Inflammatory macrophage treated with lipopolysaccharide for 1 hour (primary cell): ENCODE measurements at places on chromosomes 2 and 18.

GRCh38 chr18:961644-962355 is 57.1 kb downstream of the ADCYAP1 start:
- DNase-seq, result peak; percentile 72

DNA sequence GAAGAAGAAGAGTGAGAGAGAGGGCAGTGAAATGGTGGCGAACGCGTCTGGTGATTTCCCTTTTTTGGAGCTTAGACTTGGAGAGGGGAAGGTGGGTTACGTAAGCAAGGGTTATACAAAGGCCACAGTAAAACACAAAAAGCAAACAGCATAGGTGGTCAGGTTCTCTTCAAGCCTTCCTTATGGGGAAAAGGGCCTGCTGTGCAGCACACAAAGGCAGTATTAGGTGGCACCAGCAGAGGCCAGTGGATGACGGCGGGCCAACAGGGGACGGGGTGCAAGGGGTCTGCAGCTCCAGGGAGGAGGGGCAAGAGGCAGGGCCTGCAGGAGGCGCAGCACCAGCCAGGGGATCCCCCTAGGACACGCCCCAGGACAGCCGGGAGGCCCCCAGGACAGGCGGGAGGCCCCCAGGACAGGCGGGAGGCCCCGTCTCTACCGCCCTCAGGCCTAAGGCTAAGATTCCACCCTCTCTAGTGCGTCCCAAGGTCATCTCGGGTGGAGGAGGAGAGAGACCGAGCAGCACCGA is 32.6 kb upstream of the NPC1 start:
- DNase-seq, result peak; percentile 65

DNA sequence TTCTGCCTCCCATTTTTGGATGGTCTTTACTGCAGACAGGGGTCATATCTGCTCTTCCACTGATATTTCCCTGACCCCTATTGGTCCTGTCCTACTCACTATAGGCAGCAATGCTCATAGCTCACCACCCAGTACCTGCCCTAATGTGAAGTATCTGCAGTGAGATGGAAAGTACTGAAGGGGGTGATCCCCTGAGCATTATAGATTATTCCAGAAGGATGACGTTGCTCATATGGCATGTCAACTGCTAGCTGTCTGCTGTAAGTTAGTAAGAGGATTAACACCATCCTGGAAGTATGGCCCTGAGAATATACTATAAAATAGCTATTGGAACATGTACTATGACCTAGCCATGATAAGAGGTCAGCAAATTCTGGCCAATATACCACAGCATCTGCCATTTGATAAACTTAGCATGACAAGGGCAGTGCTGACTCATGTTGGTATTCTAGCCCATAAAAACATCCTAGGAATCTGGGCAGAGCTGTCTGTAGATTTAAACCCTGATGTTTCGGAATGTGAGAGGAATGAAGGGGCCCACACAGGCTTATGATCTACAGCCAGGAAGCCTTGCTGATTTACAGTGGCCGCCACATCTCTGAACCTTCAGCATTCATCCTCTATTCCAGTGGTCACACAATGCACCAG is 451.4 kb downstream of the TNS1 start:
- no peak for DNase-seq

- no peak for DNase-seq
Observed at GRCh38 chr18:70037431-70038061, 89.9 kb upstream of the CD226 start.

- DNase-seq, result no peak
Observed at GRCh38 chr2:238710787-238711186, 137.1 kb upstream of the TWIST2 start.

GRCh38 chr18:48459465-48459864 is 50.3 kb upstream of the ZBTB7C start:
- peak; percentile 73 for DNase-seq

- DNase-seq, result peak; percentile 29
Observed at GRCh38 chr2:105325389-105325963, 4.1 kb downstream of the TGFBRAP1 start.

GRCh38 chr2:20667151-20667530 is 197 bp downstream of the GDF7 start:
- peak; percentile 9 for DNase-seq

GRCh38 chr2:225033440-225034318 is 8.6 kb downstream of the DOCK10 start:
- DNase-seq, result no peak

- no peak for DNase-seq
Observed at GRCh38 chr18:40929399-40929798, 1025.6 kb upstream of the PIK3C3 start.

DNA sequence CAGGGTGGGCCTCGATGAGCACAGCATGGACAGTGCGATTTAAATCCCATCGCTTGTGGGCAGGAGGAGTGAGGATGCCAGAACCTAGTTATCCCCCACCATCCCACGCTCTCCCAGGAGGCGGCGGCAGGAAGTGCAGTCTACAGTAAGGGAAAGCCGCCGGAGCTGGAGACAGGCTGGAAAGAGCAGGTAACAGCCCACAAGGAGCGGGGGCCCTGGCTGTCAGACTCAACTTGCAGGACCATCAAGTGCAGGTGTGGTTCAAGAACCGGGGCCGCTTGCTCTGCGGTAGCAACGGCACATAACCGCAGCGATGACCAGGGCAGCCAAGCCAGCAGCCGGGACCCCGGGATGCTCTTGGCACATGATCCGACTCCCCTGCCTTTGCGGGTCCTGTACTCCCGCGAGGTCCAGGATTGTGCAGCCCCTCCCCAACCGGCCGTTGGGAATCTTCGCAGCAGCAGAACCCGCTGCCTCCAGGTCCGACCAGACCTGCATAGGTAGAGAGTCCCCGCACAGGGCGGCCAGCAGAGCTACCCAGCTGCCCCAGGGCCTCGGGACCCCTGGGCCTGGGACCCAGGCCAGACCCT is 82.1 kb downstream of the BIN1 start:
- no peak for DNase-seq

DNA sequence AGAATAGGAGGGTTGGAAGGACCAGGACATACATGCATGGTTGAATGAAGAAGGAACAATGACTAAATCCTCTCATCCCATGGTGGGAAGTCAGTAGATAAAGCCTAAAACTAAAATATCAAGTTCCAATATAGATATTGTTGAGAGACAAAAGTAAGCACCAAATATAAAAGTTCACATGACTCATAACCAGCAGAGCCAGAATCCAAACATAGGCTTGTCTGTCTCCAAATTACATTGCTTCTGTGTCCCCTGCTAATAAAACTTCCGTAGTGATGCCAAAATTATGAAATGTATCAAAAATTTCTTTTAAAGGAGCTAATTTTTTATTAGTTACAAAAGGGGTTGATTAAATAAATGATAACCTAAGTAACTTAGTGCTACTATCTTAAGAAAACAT is 19.7 kb downstream of the CHST9 start:
- no peak for DNase-seq

- no peak for DNase-seq
Observed at GRCh38 chr18:23716516-23716915, 27.3 kb downstream of the LAMA3 start.

- DNase-seq, result peak; percentile 71
Observed at GRCh38 chr18:3623769-3624545, 174.0 kb downstream of the TGIF1 start.

GRCh38 chr2:12727641-12728040 is 10.9 kb downstream of the TRIB2 start:
- DNase-seq, result no peak

DNA sequence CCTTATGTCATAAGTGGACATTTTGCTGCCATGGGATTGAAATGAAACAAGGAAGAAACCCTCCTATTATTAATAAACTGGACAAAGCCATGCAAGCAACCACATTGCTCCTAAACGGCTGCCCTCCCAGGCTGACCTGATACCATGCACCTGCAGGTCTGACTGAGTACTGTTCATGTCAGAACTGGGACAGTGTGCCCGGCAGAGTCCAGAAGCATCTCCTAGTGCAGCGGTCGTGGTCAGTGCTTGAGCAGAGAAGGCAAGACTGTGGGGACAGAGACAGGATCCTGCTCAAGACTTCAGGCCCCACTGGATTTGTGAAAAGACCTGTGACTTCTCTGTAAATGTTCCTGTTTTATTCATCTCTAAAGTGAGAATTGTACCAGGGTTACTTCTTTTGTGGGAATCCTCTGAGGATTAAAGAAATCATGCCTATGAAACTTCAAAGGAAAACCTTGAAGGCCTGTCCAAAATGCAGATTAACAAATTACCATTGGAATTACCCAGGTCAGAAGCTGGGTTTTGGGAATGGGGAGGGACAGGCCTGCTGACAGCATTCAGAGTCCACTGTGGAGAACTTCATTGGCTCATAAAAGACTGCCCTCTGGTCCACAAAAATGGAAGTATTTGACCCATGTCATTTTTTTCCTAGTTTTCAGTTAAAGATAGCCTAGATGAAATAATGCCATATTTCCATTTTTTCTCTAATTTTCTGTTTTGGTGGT is 13.9 kb downstream of the RNF144A start:
- no peak for DNase-seq

GRCh38 chr2:142926445-142926844 is 49.0 kb downstream of the KYNU start:
- DNase-seq, result no peak

GRCh38 chr2:168998609-168999211 is 32.4 kb downstream of the ABCB11 start:
- no peak for DNase-seq

- no peak for DNase-seq
Observed at GRCh38 chr2:240454106-240454901, 18.8 kb downstream of the GPC1 start.

GRCh38 chr2:172065111-172065510 is 20.2 kb upstream of the DLX1 start:
- peak; percentile 82 for DNase-seq

- no peak for DNase-seq
Observed at GRCh38 chr18:69872661-69873060, 75.0 kb downstream of the CD226 start.

DNA sequence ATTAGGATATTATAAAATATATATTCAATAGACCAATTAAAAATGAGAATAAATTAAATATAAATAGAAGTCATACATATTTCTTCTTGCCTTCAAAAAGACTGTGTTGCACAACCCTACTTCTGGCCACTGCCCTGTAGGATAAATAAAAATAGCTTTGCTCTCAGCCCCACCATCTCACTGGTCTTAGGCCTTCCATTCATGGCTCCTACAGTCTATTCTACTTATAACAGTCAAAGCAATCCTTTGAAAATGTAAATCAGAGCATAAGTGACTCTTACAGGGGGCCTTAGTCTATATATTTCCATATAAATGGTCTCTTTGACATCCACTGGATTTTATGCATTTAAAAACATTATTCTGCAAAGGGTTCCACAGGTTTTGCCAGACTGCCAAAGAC is 72.9 kb downstream of the KLF7 start:
- DNase-seq, result no peak

- DNase-seq, result no peak
Observed at GRCh38 chr2:8752385-8752784, 70.5 kb downstream of the ID2 start.

GRCh38 chr2:240437861-240438809 is 2.7 kb downstream of the GPC1 start:
- peak; percentile 19 for DNase-seq

DNA sequence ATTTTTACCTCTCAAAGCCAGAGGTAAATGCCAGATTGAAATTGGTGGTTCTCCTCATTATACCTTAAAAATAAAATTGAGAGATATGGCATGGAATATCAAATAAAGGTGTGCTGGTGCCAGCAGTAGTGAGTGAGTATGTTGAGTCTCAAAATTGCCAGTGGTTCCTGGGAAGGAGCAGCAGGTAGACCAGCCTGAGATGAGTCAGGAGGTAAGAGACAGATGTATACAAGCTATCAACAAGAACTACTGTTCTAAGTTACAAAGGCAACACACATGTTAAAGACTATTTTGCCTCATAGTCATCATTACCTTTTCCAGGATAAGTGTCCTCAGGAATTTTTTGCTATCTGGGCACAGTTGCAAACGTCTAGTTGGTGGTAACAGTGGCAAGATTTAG is 1.3 kb upstream of the UPP2 start:
- DNase-seq, result no peak

DNA sequence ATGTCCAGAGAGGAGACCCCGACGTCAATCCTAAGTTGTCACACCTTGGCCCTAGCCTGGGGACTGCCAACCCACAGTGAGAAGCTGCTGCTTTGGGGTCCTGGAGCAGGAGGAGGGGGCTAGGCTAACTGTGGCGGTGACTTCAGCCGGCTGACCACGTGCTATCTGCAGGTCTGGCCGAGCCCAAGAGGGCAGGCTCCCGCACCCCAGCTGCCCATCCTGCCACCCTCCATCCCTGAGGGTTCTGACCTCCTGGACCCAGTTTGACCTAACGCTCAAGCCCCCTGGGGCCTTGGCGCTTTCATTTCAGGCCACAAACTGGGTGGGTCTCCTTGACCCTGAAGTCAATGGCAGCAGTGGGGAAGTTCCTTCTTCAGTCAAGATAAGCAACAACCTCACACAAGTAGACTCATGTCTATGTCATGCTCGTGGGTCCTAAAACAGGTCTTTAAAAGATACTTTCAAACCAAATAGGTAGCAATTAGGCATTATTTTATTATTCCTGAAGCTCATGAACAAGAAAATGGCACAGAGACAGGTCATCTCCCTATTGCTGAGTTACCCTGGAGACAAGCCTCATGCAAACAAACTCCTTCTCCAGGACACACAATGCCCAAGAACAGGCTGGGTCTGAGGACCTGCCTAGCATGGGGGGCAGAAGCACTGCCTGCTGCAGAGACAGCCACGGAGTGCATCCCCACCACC is 2.3 kb downstream of the HES6 start:
- DNase-seq, result no peak

DNA sequence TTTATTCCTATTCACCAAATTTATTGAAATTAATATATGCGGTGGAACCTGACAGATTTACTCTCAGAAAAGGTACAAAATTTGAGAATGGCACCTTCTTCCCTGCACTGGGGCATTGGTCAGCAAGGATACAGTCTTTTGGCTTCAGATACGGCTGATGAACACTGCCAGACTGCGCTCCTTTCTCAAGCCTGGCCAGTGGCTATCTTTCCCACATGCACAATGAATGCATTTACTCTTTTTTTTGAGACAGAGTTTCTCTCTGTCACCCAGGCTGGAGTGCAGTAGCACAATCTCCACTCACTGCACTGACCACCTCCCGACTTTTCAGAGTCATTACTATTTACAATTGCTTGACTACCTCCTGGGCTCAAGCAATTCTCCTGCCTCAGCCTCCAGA is 61.6 kb downstream of the MOB4 start:
- DNase-seq, result no peak

GRCh38 chr2:24466871-24467870 is 23.9 kb upstream of the NCOA1 start:
- DNase-seq, result no peak

GRCh38 chr2:63035660-63036059 is 15.0 kb upstream of the OTX1 start:
- no peak for DNase-seq
